Esophagus squamous epithelium (tissue), 5 donors: ENCODE measurements at places on chromosomes 6 and 20.

DNA sequence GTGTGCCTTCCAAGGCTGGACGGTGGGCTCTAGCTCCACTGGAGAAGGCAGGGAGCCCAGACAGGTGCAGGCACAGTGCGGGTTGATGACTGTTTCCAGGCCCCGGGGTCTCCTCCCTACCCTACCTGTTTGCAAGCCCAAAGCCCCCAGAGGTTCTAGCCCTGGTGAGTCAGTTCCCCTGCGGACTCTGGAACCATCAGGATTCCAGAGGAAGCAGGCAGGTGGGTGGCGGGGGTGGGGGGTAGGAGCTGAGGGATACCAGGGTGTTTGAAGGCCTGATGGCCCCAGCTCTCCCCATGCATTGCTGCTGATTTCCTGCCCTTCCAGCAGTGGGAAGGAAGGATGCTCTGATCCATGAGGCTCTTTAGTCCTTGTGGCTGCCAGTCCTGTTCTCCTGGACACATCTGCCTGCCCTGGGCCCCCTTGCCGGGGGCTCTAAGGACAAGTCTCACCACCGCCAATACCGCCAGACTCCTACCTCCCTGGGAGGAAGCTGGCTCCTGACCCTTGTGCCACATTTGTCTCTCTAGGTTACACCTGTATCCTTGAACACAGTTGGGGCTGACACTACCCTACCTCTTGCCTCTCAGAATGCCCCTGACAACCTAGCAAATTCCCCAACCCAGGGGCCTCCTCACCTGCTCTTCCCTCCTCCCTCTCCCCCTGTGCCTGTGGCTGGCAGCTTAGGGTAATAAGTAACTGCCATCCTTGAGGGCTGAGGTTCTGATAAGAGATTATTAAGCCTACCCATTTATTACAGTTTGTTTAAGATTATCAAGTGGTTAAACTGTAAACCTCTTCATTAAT lies 21.7 kb downstream of the KCNK5 start:
- DNase-seq, result no peak

DNA sequence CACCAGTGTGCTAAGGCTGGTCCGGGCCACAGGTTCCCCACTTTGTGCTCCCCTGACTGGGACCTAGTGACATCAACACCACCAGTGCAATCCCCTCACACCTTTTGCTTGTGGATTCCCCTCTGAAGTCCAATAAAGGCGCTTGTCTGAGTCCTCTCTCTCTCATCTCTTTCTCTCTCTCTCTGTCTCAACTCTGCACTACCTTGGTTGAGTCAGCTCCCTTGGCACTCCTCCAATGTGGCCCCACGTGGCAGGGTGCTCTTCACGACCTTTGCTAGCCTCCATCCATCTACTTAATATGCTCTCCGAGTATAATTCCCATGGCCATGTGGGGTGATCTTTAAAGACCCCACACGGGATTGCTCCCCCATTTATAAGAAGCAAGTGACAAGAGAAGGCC lies 385.0 kb downstream of the CD83 start:
- DNase-seq, result no peak

DNA sequence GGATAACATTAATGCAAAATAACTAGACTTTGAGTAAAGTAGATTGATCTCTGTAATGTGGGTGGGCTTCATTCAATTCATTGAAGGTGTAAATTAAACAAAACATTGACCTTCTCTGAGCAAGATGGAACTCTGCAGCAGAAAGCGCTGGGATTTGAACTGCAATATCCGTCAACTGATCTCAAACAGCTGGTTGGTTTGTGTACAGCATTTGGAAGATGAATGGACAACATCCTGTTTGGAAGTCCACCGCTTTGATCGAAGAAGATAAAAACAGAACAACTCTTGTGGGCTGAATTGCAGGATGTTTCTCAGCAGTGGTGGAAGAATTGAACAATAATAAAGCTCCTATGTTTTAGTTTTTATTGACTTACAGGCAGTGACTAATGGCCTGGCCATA lies 20.6 kb downstream of the HLA-C start:
- DNase-seq, result no peak

DNA sequence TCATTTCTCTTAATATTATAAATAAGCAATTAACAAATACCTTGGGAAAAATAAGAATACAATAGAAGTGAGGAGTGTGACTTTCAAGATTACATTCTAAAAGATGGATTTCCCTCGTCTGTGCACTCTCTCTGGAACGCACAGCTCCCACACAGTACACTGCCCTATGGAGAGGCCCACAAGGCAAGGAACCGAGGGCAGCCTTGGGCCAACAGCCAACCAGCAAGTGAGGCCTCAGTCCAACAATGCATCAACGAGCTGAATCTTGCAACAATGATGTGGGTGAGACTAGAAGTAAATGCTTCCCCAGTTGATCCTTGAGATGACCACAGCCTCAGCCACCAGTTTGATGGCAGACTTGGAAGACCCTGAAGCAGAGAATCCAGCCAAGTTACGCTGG lies 34.5 kb upstream of the AVP start:
- no peak for DNase-seq

GRCh38 chr6:13572951-13573654 lies 1.3 kb upstream of the SIRT5 start:
- DNase-seq, result no peak

GRCh38 chr6:82567621-82568020 lies 204.0 kb downstream of the TPBG start:
- no peak for DNase-seq

GRCh38 chr6:91083211-91083610 lies 496.3 kb upstream of the MAP3K7 start:
- no peak for DNase-seq
